ENCODE measurements at places on chromosomes 5 and 9. TPM values are rescaled to one million over a fixed set of nuclear protein-coding genes. Genes with fewer than 3 reads are reported as not detected.

Gene FER
- 26.0 TPM for total RNA-seq

Gene MIGA2
- total RNA-seq, result 25.6 TPM

Gene LHX6
- total RNA-seq, result 9.1 TPM

Gene POLR1E
- total RNA-seq, result 21.3 TPM

Gene PCSK1
- total RNA-seq, result 0.47 TPM

Gene SEC16A
- 79.5 TPM for total RNA-seq

Gene SLC34A1
- total RNA-seq, result not detected

Gene MOB3B
- total RNA-seq, result 13.6 TPM

Gene PDLIM4
- total RNA-seq, result 13.5 TPM

Gene PCDHB2
- total RNA-seq, result 6.6 TPM

Gene MARCHF11
- not detected for total RNA-seq

Gene AK1
- total RNA-seq, result 264 TPM

Gene REEP2
- total RNA-seq, result 2.5 TPM

Gene RGS7BP
- 1.6 TPM for total RNA-seq

Gene LCN1
- not detected for total RNA-seq

Data from left lung (tissue), 14 donors.